Activated CD4-positive, alpha-beta T cell treated with anti-CD3 and anti-CD28 coated beads, Interleukin-2, amount 10 ng/mL, durations not matched to agents 7 days and 5 days (primary cell): ENCODE measurements at places on chromosomes 3 and 15.

GRCh38 chr3:153289334-153289808 is 127.3 kb downstream of the RAP2B start:
- no peak overlapping the region for H3K4me3 ChIP-seq
- no peaks in the 10 kb centered on the region for H3K27me3 ChIP-seq
- peaks cover 46% of the 10 kb centered on the region for H3K4me1 ChIP-seq
- no peak overlapping the region for H3K27ac ChIP-seq
- DNase-seq, result no peak

- no peak overlapping the region for H3K27ac ChIP-seq
- DNase-seq, result no peak
- H3K4me3 ChIP-seq, result no peak overlapping the region
Measured at GRCh38 chr3:11391174-11391879, 119.1 kb downstream of the ATG7 start.

DNA sequence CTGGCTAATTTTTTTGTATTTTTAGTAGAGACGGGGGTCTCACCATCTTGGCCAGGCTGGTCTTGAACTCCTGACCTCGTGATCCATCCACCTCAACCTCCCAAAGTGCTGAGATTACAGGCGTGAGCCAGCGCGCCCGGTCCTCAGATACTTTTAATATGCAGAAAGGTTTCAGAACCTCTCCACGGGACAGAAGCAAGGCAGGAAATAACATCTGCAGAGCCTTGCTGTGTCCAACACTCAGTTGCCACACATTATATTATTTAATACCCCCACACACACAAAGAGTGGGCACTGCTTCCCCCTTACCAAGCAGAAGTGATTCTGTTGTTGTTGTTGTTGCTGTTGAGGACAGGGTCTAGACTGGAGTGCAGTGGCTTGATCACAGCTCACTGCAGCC is 28.0 kb downstream of the OSBPL10 start:
- no peak overlapping the region for H3K27ac ChIP-seq
- peaks cover 2% of the 10 kb centered on the region for H3K36me3 ChIP-seq
- H3K27me3 ChIP-seq, result peaks cover 15% of the 10 kb centered on the region
- no peak overlapping the region for H3K4me3 ChIP-seq
- no peak for DNase-seq

GRCh38 chr15:69435985-69436384 is 16.6 kb upstream of the RPLP1 start:
- peaks cover 73% of the 10 kb centered on the region for H3K36me3 ChIP-seq
- H3K27ac ChIP-seq, result no peak overlapping the region
- no peaks in the 10 kb centered on the region for H3K27me3 ChIP-seq
- H3K4me3 ChIP-seq, result no peak overlapping the region
- no peak for DNase-seq

DNA sequence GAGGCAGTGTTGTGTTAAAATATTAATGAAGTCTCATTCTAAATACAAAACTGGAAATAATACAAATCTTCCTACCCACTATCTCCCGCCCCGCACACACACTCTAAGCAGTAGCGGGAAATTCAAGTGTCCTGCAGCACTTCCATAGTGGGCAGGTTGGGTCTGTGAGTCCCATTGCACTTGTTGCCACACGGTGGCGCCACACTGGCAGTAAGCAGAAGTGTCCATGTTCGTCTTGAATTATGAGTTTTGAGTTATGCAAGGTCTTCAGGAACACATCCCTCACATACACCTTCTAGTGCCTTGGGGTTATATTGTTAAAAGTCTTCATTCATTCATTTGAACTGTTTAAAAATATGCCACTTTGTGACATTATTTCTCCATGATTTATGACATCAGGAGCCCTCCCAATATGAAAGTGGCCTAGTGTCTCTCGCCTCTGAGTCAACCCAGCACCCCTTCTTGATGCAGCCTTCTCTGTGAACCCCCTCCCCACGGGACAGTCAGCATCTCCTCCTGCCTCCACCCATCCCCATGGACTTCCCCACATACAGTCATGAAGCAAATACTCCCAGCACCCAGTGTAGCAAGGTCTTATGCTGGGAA is 17.6 kb upstream of the CCDC174 start:
- no peaks in the 10 kb centered on the region for H3K4me1 ChIP-seq
- DNase-seq, result peak; percentile 64
- peaks cover 24% of the 10 kb centered on the region for H3K27me3 ChIP-seq
- H3K36me3 ChIP-seq, result no peaks in the 10 kb centered on the region

- no peak for DNase-seq
- H3K4me1 ChIP-seq, result peaks cover 3% of the 10 kb centered on the region
- H3K4me3 ChIP-seq, result no peak overlapping the region
- no peak overlapping the region for H3K27ac ChIP-seq
Measured at GRCh38 chr3:153295901-153296300, 133.9 kb downstream of the RAP2B start.

DNA sequence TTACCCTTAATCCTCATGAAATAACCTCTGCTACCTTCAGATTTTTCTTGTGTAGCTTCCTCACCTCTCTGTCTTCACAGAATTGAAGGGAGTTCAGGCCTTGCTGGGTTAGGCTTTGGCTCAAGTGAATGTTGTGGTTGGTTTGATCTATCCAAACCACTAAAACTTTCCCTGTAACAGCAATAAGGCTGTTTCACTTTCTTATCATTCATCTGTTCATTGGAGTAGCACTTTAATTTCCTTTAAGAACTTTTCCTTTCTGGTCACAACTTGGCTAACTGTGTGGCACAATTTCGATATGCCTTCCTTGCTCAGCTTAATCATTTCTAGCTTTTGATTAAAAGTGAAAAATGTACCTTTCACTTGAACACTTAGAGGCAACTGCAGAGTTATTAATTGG is 129.8 kb downstream of the NR1I2 start:
- peak; percentile 26 for DNase-seq
- peaks cover 24% of the 10 kb centered on the region for H3K4me1 ChIP-seq
- peaks cover 49% of the 10 kb centered on the region for H3K36me3 ChIP-seq
- no peaks in the 10 kb centered on the region for H3K27me3 ChIP-seq
- H3K27ac ChIP-seq, result peak overlapping the region; percentile 80

DNA sequence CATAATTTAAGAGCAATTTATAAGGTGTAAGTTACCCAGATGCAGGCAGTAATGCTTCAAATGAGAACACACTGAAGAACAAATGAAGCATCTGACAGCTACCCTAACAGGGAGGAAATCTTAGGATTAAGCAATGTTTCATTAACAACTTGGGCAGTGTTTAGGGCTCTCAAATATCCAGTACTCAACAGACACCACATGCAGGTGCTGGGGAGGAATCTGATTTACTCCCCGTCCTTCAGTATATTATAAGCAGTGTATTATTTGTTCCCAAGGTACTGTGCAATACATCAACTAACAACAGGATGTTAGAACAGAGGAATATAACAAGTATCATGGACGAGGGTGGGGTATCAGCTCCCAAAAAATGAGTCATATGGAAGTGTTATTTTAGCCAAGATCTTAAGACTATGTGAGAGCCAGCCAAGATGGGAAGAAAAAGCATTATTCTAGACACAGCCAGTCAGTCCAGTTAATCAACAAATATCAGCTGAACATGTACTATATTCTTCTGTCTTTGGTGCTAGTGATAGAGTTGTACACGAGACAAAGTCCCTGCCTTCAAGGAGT is 20.4 kb downstream of the BTBD1 start:
- DNase-seq, result no peak
- peaks cover 49% of the 10 kb centered on the region for H3K36me3 ChIP-seq
- no peak overlapping the region for H3K27ac ChIP-seq
- peaks cover 1% of the 10 kb centered on the region for H3K4me1 ChIP-seq
- H3K27me3 ChIP-seq, result no peaks in the 10 kb centered on the region
- no peak overlapping the region for H3K4me3 ChIP-seq

- H3K4me1 ChIP-seq, result peaks cover 15% of the 10 kb centered on the region
- no peak overlapping the region for H3K27ac ChIP-seq
- no peak for DNase-seq
- H3K36me3 ChIP-seq, result no peaks in the 10 kb centered on the region
- H3K4me3 ChIP-seq, result no peak overlapping the region
- no peaks in the 10 kb centered on the region for H3K27me3 ChIP-seq
Measured at GRCh38 chr15:77506311-77507142, 85.8 kb downstream of the HMG20A start.

DNA sequence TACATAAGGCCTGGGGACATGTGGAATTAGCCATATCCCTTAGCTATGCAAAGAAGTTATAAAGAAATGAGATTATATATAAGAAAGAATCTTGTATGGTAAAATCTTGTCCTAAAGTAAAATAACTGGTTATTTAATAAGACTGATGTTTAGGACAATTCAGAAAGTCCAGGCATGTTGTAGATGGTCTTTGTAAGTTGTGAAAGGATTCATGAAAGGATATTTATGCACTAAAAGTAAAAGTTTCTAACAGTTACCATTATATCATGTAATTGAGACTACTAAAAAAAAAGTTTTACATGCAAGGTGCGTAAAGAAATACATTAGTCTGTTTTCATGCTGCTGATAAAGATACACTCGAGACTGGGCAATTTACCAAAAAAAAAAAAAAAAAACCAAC is 146.3 kb downstream of the FMN1 start:
- H3K4me1 ChIP-seq, result no peaks in the 10 kb centered on the region
- no peak overlapping the region for H3K27ac ChIP-seq
- H3K27me3 ChIP-seq, result no peaks in the 10 kb centered on the region
- no peak for DNase-seq
- H3K36me3 ChIP-seq, result no peaks in the 10 kb centered on the region

DNA sequence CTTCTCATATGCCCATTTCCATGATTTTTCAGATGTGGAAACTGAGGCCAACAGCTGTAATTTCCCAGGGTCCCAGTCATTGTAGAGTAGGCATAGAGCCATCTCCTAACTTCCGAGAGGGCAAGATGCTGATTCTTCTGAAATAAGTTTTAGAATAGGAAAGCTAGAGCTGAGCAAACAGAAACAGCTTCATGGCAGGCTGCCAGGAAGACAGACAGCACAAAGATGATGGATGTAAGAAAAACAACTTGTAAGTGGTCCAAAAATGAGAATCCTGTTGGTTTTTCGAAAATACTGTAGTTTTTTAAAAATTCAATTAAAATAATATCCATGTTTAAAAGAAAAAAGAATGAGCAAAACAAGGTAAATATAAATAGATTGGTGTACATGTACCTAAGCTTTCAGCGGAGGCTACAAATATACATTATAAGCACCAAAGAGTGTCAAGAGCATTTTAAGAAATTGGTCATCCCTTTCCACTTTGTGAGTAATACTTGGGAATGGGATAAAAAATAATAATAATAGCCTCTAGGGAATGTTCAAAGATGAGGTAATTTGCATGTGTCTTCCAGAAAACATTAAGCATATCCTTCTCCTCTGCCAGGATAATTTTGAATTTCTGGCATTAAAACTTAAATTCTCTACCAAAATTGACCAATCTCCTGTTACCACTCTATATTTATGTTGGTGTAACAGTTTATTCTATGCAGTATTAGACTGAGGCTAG is 406.6 kb downstream of the MECOM start:
- no peak overlapping the region for H3K27ac ChIP-seq
- H3K36me3 ChIP-seq, result no peaks in the 10 kb centered on the region
- H3K4me1 ChIP-seq, result no peaks in the 10 kb centered on the region
- no peaks in the 10 kb centered on the region for H3K27me3 ChIP-seq

DNA sequence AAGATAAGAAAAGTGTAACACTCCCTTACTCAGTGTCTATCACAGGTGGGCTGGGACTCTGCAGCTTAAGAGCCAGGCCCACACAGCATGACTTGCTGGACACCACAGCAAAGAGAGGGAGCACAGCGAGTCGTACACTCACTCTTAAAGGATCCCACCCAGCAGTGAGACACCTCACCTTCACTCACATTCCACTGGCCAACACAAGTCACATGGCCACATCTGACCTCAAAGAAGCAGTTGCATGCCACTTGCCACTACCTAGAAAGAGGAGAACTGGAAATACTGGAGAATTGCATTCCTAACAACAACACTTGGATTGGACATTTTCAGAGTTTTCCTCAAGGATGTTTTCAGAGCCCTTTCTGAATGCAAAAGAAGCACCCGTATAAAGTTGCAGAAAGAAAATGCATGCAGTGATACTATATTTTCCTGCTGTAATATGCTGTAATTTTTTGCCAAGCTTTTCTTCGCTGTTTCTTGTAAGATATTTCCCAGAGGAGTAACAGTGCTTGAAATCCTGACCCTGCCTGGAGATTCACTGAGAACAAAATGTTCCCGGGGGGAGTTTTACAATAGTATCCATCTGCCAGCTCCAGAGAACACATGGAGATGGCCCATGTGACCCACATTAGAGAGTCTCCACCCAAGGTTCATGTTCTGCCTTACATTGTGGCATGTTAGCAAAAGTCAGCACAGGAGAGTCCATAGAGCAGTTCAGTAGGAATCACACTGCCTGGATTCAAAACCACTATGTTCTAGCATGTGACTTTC is 42.2 kb downstream of the TRIM42 start:
- no peak overlapping the region for H3K27ac ChIP-seq
- no peak for DNase-seq
- peaks cover 2% of the 10 kb centered on the region for H3K4me1 ChIP-seq

GRCh38 chr15:65195548-65195923 is 10.4 kb upstream of the CLPX start:
- no peaks in the 10 kb centered on the region for H3K4me1 ChIP-seq
- no peak for DNase-seq
- H3K4me3 ChIP-seq, result no peak overlapping the region
- H3K36me3 ChIP-seq, result no peaks in the 10 kb centered on the region

DNA sequence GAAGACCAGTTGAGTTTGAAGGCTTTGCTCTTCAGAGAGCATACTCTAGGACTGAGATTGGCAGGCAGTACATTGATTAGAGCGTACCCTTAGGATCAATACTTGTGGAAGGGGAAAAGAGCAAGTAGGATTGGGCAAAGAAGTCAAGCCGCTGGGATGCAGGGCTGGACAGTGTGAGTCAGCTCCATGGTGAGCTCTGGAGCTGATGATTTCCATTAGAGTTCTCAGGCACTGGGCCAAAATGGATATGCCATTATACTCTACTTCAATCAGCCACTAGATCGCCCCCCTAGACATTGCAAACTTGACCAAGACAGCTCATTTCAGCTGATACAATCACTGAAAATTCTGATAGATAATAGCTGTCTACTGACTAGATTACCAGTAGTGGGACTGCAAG is 432.7 kb upstream of the ALCAM start:
- H3K27me3 ChIP-seq, result no peaks in the 10 kb centered on the region
- DNase-seq, result no peak
- no peak overlapping the region for H3K4me3 ChIP-seq
- no peak overlapping the region for H3K27ac ChIP-seq

- DNase-seq, result no peak
- H3K27ac ChIP-seq, result no peak overlapping the region
- H3K4me1 ChIP-seq, result peaks cover 23% of the 10 kb centered on the region
- H3K27me3 ChIP-seq, result no peaks in the 10 kb centered on the region
- H3K4me3 ChIP-seq, result no peak overlapping the region
Measured at GRCh38 chr15:81024265-81024872, 23.6 kb downstream of the TLNRD1 start.

DNA sequence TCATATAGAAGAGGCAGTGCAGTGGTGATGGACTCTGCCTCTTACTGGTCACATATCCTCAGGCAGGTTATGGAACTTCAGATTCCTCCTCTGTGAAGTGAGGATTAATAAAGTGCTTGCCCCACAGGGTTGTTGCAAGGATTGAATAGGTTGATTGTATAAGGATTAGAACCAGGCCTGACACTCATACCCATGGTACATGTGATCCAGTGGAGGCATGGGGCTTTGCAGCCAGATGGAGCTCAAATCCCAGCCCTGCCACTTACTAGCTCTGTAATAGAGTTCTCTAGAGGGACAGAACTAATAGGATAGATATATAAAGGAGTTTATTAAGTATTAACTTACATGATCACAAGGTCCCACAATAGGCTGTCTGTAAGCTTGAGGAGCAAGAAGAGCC is 184.6 kb upstream of the EIF1B start:
- no peak for DNase-seq
- H3K36me3 ChIP-seq, result no peaks in the 10 kb centered on the region
- no peak overlapping the region for H3K27ac ChIP-seq
- no peak overlapping the region for H3K4me3 ChIP-seq

- H3K36me3 ChIP-seq, result no peaks in the 10 kb centered on the region
- no peak overlapping the region for H3K27ac ChIP-seq
- DNase-seq, result no peak
- no peak overlapping the region for H3K4me3 ChIP-seq
- H3K27me3 ChIP-seq, result peaks cover 7% of the 10 kb centered on the region
Measured at GRCh38 chr15:31083370-31083780, 18.1 kb downstream of the TRPM1 start.
